ENCODE measurements at places on chromosomes 1 and 21.

GRCh38 chr1:212783976-212784375 lies 7.6 kb downstream of the NSL1 start:
- DNase-seq: no peak

- no peak for DNase-seq
These were observed 4.7 kb upstream of the PTPRF start for GRCh38 chr1:43526002-43526401.

DNA sequence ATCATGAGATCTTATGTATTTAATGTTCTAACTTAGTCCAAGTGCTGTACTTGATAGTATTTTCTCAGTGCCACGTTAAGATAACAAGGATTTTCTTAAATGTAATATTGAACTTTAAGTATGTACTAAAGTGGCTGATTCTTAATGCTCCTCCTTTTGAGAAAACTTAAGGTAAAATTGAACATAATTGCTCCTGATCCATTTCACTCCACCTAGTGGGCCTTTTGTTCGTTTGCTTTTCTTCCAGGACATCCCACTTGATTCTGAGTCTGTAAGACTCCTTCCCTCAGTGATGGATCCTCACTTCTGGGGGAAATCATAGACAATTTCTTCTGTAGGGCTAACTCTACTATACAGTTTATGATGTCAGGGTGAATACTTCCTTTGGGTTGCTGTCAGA lies 173.1 kb downstream of the LMO4 start:
- DNase-seq: no peak

GRCh38 chr1:36752431-36752830 lies 269.7 kb upstream of the CSF3R start:
- no peak for DNase-seq

- no peak for DNase-seq
These were observed 480 bp upstream of the MIS18A start for GRCh38 chr21:32279377-32279680.

DNA sequence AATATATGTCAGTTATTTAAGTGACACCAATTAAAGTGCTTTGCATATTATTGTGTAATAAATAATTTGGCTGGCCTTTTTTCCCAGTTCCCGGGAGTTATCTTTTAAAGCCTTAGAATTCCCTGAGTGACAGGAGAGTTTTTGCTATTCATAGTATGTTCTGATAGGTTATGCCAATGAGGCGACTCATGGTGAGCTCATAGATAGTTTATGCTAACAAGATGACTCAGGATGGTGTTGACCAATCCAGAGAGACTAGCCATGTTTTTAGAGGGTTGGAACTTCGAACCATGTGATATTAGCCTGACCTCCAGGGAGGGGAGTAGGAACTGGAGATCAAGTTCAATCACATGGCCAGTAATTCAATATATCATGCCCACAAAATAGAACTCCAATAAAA lies 310.8 kb downstream of the USP25 start:
- no peak for DNase-seq

DNA sequence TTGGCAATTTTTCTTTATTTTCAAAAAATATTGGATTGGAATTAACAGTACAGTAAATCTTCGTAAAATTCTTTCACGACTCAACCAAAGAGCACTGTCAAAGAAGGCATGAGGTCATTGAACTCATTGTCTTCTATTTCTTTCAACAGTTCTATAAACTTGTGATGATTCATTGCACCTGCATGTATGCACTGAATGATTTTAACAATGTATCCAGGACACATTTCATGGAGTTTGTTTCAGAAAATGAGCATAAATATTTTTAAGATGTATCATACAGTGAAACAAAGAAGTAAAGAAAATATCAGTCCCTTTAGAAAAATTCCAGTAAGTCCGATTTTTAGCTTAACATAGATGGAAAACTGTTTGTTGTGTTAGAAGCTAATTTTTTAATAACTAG lies 33.6 kb upstream of the CD34 start:
- DNase-seq: no peak

GRCh38 chr1:92786111-92786901 lies 1.4 kb upstream of the EVI5 start:
- no peak for DNase-seq

DNA sequence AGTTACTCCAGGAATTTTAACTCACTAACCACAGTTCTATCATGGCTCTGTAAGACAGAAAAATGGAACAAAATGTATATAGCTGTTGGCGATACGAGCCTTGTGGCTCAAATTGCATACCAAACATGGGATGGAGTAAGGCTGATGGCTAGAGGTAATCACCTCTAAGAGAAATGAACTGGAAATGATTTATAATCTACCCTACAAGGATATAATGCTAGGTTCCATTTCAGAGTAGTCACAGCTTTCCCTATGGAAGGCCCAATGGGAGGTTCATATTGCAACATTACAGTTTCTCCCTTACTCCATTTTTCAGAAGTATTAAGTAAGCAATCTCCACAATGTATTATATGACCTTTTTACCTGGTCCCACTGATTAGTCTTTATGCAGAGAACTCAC lies 61.6 kb downstream of the EDEM3 start:
- DNase-seq: no peak

- no peak for DNase-seq
These were observed 21.0 kb downstream of the GNG12 start for GRCh38 chr1:67812226-67812625.

DNA sequence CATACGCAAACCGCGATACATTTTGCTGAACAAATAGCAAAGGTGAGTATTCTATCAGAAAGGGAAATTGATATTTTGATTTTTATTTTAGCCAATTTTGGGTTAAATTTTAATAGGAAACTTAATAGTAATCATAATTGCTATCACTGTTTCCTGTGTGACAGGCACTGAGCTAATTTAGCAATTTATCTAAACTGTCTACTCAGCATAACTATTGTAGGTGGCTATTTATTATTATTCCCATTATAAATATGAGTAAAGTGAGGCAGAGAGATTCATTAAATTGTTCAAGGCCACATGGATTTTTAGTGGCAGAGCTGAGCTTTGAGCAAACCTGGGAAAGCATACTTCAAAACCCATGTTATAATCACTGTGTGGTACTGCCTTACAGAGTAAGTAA lies 21.1 kb downstream of the RTCA start:
- no peak for DNase-seq

DNA sequence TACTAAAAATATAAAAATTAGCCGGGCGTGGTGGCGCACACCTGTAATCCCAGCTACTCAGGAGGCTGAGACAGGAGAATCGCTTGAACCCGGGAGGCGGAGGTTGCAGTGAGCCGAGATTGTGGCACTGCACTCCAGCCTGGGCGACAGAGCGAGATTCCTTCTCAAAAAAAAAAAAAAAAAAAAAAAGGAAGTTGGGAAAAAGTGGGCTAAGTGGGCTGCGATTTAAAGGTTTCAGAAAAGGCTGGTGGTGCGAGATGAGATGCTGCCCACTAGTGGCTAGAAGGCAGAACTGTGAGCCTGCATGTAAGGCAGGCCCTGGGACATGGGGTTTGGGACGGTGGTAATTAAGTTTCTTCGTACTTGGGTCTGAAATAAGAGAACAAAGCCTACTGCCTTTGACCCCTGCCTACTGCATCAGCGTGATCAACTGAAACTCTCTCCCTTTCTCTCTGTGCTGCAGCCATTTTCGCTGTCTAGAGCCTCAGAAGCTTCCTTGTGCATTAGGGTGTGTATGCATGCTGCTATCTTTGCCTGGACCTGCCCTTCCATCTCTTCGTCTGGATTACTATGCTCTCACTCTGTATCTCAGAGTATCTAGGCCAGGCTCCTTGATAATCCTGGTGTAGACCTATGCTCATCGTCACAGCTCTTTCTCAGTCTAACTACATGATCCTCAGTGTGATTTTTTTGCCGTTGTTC lies 12.4 kb downstream of the FMOD start:
- DNase-seq: no peak

DNA sequence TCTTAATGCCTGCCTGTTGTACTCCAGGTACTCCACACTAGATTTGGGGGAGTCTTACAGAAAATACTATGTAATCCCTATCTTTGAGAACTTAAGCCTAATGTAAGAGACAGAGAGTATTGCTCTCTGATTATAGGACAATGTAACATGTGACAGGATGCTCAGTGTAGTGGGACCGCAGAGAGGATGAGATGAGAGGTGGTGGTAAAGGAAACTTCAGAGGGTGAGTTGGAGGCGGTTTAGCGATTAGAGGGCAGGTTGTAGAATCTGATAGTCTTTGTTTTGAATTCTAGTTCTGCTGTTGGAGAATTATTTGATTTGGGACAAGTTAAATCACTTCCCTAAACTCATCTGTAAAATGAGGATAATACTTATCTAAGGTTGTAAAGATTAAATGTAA lies 5.4 kb downstream of the SOAT1 start:
- no peak for DNase-seq

- no peak for DNase-seq
These were observed 182.4 kb downstream of the BACH1 start for GRCh38 chr21:29481081-29481480.

- DNase-seq: no peak
These were observed 18.4 kb upstream of the SIPA1L2 start for GRCh38 chr1:232648316-232648715.

DNA sequence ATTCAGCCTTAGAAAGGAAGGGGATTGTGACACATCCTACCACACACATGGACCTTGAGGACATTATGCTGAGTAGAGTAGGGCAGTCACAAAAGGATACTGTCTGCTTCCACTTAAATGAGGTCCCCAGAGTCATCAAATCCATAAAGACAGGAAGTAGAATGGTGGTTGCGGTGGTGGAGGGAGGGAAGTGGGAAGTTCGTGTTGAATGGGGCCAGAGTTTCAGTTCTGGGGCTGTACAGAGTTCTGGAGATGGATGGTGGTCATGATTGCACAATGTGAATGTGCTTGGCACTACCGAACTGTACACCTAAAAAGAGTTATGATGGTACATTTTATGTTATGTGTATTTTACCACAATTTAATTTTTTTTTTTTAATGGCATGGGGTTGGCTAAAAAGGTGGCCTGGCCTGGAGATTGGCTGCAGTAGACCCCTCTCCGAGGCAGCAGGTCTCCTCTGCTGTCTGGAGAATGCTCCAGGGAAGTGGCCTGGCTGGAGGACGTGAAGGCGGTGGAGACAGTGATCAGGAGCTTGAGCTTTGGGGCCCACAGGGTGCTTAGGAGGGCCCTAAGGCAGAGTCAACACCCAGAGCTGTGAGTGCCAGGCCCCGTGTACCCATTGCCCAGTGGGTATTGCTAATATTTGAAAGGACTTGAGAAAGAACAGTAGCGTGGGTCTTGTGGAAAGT lies 30.4 kb downstream of the IFNGR2 start:
- DNase-seq: no peak

DNA sequence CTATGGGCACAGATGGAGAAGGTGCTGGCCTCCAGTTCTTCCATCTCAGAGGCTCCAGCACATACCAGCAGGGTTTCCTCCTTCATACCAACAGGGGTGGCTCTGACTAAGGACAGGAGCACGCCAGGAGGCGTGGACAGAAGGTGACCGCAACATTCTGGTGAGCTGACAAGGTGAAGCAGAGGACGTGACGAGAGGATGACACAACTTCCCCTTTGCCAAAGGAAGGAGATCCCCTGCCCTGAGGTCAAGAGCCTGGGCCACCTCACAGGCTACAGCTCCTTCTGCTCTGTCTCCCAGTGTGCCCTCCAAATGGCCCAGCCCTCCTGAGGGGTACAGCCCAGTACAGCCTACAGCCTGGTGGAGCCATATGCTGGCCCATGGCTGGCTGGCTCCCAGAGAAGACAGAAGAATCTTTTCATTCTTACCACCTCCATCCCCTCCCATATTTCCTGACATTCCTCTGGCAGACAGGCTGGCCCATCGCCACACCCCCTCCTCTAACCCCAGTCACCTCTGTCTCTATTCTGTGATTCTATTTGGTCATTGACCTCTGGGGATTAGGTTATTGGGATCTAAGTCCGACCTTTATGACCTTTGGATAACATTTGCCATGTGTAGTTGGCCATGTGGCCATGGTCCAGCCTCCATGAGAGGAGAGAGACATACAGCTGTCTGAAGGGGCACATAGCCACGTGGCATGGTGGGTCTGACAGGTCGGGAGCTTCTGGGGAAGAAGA lies 5.1 kb upstream of the LAMB3 start:
- no peak for DNase-seq

DNA sequence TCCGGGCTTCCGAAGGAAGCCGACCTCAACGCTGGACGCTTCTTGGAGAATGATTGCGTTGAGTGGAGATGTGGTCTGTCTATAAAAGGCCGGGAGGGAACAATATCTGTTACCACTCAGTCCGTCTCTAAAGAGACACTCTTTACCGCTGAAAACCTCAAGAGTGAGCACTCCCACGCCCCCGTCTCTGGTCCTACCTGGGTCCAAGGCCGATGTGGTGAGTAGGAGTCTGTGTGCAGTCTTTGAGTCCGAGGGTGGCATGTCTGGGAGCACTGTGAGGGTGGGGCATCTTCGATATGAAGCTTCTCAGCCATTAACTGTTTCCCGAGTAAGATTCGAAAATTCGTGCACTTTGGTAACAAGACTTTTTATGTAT lies 576 bp downstream of the ZFP69 start:
- no peak for DNase-seq

DNA sequence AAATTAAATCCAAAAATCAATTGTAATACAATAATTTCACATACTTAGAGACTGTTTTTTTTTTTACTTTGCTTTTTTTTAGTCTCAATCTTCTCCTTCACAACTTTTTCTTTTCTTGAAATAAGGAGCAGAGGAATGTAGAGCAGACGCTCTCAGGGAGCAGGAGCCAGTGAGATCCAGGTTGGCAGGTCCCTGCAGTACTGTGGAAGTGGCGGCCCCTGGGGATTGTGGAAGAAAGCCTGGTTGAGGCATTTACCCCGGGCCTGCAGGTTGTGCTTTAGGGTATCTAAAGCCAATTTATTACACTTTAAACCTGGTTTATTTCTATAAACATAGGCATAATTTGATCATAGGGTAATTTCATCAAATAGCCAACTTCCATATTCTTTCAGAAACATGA lies 748 bp upstream of the OR2AJ1 start:
- no peak for DNase-seq

DNA sequence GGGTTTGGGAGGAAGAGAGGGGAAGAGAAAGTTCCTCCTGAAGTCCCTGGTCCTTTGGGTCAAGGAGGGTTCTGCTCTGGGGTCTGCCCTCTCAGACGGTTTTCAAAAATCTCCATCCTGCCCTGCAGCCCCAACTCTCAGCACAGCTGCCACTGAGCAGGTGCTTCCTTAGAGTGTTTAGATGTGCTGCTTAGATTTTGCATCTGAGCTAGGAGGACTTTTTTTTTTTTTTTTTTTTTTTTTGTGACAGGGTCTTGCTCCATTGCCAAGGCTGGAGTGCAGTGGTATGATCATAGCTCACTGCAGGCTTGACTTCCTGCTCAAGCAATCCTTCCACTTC lies 324.9 kb upstream of the POU3F1 start:
- no peak for DNase-seq

DNA sequence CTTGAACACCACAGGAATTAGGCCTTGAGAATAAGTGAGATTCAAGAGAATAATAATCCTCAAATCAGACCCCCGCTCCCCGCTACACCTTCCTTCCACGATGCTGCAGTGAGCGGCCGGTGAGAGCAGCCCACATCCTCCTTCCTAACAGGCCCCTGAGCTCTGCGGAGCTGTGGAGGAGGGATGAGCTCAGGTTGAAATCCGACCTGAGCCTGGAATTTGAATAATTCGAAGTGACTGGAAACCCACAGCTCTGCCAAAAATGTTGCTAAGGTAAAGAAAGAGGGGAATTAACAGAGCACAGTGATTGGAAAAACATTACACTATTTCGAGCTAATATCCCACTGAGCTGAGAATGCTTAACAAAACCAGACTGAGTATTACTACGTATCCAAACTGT lies 90.0 kb downstream of the URB2 start:
- no peak for DNase-seq
